ENCODE measurements at places on chromosomes 16 and 17.

DNA sequence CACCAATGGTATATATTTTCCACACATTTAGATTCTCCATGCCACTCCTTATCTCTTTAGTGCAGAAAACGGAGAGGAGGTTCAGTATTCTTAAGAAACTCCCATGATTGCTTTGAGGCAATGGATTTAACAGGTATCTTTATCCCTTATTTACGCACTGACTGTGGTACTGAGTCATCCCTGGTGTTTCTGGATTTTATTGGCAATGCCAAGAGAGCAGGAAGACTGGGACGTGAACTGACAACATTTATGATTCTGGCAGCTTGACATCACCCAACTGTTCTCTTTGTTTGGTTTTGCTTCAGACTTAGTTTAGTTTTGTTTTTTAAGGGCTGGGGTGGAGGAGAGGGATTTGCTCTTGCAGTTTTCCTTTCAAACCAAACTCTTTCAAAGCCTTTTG, 131.4 kb downstream of the WWOX start:
- DNase-seq: no peak

- no peak for DNase-seq
Observed at GRCh38 chr17:16107165-16107770, 107.6 kb downstream of the TTC19 start.

GRCh38 chr16:86306011-86306644, 204.2 kb upstream of the FOXF1 start:
- DNase-seq: no peak

DNA sequence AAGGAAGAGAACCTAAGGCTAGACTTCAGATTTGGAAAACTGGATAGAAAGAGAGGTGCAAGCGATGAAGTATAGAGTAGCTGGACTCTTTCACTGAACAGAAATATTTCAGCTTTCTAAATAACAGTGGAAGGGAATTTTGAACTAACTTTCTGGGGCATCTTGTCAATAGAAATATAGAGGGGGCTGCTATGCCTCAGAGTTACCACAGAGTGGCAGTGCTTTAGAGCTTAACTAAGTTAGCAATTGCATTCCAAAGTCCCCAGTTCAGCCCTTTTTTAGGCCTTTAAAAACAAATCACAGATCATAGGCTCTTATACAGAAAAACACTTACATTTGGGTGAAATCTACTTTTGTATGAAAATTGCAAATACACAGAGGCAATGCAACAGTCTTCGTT, 154.2 kb upstream of the CDH8 start:
- no peak for DNase-seq

DNA sequence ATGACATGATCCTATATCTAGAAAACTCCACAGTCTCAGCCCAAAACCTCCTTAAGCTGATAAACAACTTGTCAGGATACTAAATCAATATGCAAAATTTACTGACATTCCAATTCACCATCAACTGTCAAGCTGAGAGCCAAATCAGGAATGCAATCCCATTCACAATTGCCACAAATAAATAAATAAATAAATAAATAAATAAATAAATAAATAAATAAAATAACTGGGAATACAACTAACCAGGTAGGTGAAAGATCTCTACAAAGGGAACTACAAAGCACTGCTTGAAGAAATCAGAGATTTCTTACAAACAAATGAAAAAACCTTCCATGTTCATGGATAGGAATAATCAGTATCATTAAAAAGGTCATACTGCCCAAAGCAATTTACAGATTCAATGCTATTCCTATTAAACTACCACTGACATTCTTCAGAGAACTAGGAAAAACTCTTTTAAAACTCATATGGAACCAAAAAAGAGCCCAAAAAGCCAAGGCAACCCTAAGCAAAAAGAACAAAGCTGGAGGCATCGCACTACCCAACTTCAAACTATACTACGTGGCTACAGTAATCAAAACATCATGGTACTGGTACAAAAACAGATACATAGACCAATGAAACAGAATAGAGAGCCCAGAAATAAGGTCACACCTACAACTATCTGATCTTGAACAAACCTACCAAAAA, 37.7 kb downstream of the BRIP1 start:
- DNase-seq: no peak

GRCh38 chr17:33551911-33552310, 258.8 kb upstream of the ASIC2 start:
- DNase-seq: no peak

DNA sequence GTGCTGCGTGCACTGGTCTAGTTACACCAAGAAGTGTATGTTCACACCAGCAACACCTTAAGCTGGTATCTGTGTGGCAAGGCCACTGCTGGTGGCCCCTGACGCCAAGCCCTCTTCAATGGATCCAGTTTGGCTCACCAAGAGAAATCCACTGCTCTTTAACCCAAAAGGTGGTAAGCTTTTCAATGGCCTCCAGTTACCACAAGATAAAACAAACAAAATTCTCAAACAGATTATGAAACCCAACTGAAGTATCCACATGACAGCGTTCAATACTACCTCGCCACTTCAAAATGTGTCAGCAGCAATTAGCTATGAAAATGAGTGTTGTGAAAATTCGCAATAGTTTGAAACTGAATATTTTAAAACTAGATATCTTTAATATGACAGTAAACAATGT, 96.5 kb upstream of the AKTIP start:
- DNase-seq: no peak
